Activated T-cell treated with anti-CD3 and anti-CD28 coated beads, Interleukin-2, amount 50 U/mL, for 4 hours (primary cell): ENCODE measurements at places on chromosomes 1 and 21. TPM values are rescaled to one million over a fixed set of nuclear protein-coding genes. Genes with fewer than 3 reads are reported as not detected.

The C1orf74 gene
- total RNA-seq, result 1.6 TPM

The HSPG2 gene
- 1.7 TPM for total RNA-seq

The ESPN gene
- total RNA-seq, result 0.42 TPM

The CNKSR1 gene
- 4.3 TPM for total RNA-seq

The CNIH4 gene
- 37.6 TPM for total RNA-seq

The NAV1 gene
- total RNA-seq, result 1.1 TPM

The FCGR1A gene
- not detected for total RNA-seq

The MXRA8 gene
- 0.41 TPM for total RNA-seq

The ETV3L gene
- not detected for total RNA-seq

The TRAF3IP3 gene
- total RNA-seq, result 85.2 TPM

The MNDA gene
- total RNA-seq, result not detected

The CD84 gene
- 7.0 TPM for total RNA-seq
